Cortex of kidney (tissue), 1 donor: ENCODE measurements at places on chromosomes 4 and X.

DNA sequence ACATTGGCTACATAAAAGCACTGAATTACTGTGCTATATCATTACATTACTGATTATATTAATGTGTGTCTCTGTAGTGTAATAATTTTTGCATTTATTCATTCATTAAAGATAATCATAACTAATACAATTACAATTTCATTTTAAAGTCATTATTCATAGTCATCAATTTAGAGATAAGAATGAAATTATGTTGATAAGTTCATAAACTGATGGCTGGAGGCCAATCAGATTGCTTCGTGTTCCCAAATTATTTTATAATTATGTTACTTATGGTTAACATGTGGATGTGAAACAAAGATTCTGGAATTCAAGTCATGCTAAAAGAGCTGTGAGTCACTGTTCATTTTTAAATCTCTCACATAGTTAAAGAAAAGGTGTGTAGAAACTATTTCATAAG, 223.4 kb upstream of the HAND2 start:
- no peak for DNase-seq

DNA sequence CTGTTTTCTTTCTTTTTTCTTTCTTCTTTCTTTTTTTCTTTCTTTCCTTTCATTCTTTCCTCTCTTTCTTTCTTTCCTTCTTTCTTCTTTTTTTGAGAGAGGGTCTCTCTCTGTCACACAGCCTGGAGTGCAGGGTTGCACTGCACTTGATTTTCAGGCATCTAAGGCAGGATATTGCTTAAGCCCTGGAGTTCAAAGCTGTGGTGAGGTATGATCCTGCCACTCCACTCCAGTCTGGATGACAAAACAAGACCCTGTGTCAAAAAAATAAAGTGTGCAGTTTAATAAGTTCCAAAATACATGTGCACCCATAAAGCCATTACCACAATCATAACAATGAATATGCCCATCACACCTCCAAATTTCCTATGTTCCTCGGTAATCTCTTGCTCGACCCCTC, 10.6 kb upstream of the ZNF718 start:
- DNase-seq = no peak

GRCh38 chr4:2085496-2085901, 26.4 kb downstream of the NAT8L start:
- no peak for DNase-seq

DNA sequence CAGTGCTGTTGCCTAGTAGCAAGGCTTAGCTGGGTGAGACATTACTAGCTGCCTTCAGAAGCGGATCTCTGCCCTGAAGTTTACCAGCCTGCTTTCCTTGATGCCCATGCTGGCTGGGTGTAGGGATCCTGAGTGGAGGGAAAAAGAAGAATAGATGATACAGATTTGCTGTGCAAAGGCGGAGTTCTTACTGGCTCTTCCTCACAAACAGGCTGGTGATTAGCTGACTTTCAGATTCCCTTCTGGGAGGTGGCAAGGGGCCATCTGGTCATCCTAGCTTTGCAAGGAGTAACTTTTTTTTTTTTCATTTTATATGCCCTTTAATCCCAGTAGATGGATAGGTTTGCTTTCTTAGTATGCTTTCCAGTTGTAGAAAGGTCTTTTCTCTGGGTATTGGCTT, 44.8 kb downstream of the SMARCA5 start:
- no peak for DNase-seq

- no peak for DNase-seq
Measured at GRCh38 chr4:95534032-95534431, 14.7 kb downstream of the UNC5C start.

DNA sequence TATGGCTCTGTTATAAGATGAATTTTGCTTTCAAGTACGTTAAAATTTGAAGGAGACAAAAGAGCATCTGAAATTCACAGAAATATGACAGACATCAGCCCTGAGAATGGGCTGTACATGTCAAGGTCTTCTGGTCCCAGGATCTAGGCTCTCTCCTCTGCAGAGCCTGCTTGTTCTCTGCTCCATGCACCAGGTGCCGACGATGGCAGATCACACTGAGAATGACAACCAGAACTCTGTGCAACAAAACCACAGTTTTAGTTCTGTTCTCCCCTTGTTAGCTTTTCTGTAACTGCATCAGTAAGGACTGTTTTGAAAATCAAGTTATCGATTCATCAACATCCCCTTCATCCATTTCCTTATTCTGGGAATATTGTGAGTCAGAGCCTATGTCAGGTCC, 30.9 kb upstream of the LGI2 start:
- DNase-seq = no peak

- DNase-seq = no peak
Measured at GRCh38 chrX:152212969-152213368, 74.6 kb upstream of the MAGEA10 start.

GRCh38 chr4:141462361-141462760, 174.0 kb upstream of the IL15 start:
- DNase-seq = no peak

DNA sequence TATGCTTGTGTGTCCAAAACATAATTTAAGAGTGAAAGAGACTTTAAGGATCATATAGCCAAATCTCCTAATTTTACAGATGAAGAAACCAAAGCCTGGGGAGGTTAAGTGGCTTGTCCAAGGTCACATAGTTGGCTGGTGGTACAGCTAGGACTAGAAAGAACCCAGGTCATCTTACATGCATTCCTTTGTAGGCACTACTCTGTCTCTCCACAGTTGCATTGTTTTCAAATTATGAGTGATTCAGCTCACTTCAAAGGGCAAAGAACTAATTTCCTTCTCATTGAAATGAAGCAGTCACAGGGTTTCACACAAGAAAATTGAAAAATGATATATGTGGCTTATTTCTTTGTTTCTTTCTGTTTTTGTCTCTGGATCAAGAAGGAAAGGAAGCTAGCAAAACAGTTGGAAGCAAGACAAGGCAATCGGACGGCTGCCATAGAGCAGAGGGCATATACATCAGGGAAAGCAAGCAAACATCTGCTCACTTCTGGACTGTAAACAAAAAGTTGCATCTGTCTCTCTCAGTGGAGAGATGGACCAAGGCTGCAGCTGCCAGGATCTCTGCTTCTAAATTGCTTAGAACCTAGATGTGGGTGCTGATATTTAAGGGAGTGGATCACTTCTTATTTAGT, 107.5 kb upstream of the AMOT start:
- DNase-seq = no peak

GRCh38 chr4:145278341-145279121, 98.1 kb upstream of the OTUD4 start:
- no peak for DNase-seq

DNA sequence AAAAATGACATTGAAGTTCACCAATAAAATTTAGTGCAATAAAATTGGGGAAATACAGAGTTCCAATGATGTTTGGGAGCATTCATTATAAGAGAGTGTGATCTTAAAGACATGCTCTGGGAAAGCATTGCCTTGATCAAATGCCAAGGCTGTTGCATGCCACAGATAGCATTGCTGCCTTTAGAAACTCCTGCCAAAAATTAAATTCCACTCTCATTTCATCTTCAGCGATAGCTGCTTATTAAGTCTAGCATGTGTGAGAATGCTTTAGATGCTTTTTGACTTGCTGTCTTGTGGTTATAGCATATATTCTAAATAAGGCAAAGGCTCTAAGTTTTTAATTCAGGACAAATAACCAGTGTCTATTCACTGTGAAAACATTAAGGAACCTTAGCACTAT, 49.3 kb downstream of the NPNT start:
- DNase-seq = no peak
